Mammary epithelial cell (primary cell): ENCODE measurements at places on chromosomes 4 and X.
A peak's percentile ranks its signal among the peaks of the same experiment; 100 is the strongest.

DNA sequence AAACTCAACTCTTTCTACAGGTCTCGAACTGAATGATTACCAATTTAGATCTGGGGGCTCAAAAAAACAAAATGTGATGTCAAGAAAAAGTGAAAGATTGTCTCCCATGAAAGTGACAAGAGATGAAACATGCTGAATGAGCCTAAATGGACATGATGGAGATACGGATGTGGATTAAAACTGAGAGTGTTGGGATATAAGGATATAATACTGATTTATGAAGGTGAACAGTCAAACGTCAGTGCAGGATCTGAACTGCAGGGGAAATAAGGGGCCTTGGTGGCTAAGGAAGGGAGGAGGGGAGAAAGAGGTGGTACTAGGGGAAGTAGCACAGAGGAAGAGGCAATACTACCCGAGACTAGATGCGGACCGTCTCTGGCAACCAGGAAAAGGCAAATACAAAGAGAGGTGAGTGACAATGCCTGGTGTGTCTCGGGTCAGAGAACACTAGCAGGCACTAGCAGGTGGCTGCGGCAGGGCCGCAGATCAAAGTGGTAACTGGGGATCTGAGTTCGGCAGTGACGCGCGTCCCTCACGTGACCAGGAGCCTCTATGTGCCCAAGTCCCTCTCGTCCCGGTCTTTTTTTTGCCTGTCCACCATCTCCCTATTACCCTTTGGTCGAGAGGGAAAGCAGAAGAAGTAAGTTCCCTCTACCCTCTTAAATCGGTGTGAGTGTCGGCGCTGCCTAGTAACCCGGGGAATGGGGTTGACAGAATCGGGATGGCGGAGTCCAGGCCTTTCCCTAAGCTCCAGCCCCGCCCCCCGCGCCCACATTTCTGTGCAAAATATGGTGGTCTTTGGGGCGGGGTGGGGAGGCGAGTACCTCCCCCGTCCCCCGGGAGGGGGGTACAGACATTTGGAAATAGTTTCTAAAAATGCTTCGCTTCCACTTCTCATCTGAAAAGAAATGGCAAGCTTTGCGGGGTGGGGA, at the start of gene TCEAL1:
Gene TCEAL1 (plus strand): TSS at position 590 of the 932 bp plus-strand sequence. CDS start 942 bp downstream, outside the sequence.
- peak; percentile 16 for DNase-seq

GRCh38 chr4:12446256-12446655, 1017.6 kb upstream of the HS3ST1 start:
- DNase-seq: no peak

DNA sequence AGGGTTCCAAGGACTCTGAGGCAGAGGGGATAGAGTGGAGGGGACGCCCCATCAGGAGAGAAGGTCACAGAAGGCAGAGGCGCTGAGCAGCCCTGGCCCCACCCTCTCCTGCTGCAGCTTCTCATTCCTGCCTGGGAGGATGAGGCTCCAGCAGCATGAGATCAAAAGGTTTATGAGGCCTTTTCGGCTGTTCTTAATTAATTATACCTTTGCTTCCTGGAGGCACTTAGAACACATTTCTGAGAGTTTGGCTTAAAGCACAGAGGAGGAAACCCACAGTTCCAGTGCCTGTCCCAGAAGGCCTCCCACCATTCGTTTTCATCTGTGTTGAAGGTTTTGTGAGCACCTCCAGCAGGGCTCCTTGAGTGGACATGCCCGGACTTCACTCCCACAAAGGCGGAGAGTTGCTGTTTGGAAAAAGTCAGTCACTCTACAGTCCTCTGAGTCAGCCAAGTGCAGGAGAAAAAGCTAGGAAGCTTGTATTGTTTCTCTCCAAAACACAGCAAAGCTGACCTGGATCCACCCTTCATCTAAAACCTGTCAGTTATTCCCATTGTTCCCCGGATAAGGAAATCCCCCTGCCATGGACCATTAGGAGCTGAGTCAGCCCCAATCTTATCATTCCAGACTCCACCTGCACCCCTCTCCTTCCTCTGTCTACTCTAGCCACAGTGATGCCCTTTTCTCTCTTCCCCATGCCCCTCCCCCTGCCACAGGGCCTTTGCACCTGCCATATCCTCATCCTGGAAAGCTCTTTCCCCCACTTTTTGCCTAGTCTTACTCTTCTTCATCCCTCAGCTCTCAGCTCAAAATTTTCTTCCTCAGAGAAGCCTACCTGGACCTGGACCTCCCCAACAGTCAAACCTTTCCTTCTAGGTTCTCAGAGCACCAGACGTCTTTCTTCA, 276.8 kb downstream of the FBXW7 start:
- DNase-seq: peak; percentile 96

DNA sequence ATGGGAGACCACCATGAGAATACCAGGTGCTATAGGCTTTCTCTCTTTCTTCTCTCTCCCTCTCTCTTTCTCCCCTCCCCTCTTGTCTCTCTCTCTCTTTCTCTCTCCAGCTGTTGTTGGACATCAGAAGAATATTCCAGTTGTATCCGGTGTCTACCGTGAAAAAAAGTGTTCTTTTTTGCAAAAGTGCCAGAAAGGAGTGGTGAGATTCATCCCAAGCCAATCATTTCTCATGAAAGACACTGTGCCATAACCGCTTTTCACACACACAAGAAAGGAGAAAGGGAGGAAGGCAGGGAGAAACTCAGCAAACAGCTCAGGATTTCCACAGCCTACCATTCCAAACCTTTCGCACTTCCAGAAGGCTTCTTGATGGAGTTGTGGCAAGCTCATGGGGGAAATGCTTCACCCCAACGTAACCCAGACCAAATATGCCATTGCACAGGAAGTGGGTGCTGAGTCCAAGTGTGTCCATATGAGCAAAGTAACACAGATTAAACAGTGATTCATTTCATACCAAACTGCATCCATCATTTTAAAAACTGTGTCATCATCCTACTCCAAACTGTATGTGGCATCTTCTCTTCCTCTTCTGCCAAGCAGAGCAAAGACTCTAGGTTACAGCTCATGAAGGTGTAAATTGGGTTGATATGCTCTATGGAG, 224.0 kb downstream of the APBB2 start:
- peak; percentile 92 for DNase-seq

DNA sequence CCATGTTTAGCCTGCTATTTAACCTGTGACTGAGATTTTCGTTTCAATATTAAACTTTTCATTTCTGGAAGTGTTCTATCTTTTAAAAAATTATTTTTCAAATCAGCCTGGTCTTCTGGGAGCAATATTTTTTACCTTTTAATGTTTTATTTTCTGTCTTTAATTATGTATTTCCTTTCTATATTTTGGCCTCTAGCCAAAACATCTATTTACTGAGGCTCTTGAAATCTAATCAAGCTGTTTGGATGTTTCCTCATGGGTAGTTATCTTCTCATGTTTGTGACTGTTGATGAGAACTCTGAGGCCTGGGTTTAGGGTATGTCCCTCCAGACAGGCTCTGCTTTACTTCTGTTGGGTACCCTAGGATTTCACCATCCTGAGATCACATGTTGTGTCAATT, 10.3 kb upstream of the SLC10A4 start:
- no peak for DNase-seq

GRCh38 chrX:24759786-24760185, 66.1 kb downstream of the POLA1 start:
- DNase-seq: no peak

DNA sequence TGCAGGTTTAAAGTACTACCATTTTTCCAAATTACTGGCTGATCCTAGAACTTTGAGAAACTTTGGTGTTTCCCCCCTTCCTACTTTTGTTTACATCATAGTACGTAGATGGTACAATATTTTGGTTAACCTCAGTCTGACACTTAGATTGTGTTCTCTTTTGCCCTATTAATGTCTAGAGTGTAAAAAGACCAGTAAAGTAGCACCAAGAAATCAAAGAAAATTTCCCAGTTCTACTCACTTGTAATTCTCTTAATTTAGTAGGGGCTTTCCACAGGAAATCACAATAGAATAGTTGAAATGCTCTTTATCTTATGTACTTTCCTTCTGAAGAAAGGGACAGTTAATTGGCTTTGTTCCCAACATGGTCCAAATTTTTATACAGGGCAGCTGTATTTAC, 51.6 kb downstream of the NFKB1 start:
- no peak for DNase-seq

DNA sequence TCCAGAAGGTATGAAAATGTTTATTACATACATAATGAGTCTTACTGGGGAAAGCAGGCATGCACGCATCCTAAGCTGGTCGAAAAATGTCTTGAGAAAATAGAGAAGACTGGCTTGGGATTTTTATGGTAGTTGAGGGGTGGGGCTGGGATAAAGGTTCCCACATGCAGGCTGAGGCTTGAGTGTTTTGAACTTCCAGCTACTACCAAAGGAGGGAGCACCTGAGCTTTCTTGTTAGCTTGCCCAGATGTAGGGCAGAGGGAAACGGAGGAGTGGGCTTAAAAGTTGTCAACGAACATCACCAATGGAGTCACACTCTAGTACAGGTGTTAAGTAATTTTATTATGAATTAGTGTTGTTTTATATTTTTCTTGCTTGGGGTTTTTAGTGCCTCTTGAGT, 39.6 kb upstream of the SRPX start:
- DNase-seq: no peak

- DNase-seq: no peak
These were observed 112.4 kb upstream of the RBPJ start for GRCh38 chr4:26208237-26208994.

- no peak for DNase-seq
These were observed 22.6 kb downstream of the UVSSA start for GRCh38 chr4:1369479-1370079.

- no peak for DNase-seq
These were observed 323.1 kb downstream of the NKX6-1 start for GRCh38 chr4:84176016-84176415.

DNA sequence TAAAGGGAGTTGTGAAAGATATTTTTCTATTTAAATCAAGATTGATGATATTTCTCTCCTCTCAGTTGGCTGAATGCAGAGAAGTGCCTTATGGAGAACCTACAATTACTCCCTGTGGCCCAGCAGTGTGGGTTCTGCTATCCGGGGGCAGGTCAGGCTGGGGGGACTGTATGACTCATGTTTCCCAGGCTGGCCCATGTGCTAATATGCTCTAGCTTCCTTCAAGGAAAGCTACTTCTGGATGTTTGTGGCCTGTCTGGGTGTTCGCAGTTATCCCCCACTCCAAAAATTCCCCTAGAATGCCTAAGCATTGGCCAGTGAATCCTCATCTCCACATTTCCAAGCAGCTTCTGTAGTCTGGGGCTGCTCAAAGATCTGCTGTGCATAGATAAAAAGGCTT, 58.9 kb upstream of the SPP1 start:
- DNase-seq: no peak

GRCh38 chrX:114344756-114345349, 239.0 kb upstream of the HTR2C start:
- peak; percentile 16 for DNase-seq

DNA sequence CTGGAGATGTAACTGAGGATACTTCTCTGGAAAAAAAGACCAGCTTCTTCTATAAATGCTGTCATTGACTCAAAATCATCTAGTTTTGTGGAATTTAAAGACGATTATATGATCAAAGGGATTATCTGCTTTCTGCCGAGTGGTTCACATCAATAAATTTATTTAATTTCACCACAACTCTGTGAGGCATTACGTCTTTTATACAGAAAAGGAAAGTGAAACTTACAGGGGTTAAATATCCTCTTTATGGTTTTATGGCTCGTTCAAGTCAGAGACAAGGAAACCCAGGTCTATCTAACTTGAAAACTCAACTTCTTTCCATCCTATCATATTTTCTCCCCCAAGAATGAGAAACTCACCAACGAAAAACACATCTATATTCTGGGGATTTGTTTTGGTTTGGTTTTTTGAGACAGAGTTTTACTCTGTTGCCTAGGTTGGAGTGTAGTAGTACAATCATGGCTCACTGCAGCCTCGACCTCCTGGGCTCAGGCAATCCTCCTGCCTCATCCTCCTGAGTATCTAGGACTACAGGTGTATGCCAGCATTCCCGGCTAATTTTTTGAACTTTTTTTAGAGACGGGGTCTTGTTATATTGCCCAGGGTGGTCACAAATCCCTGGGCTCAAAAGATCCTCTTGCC, 377.9 kb upstream of the EMCN start:
- no peak for DNase-seq

DNA sequence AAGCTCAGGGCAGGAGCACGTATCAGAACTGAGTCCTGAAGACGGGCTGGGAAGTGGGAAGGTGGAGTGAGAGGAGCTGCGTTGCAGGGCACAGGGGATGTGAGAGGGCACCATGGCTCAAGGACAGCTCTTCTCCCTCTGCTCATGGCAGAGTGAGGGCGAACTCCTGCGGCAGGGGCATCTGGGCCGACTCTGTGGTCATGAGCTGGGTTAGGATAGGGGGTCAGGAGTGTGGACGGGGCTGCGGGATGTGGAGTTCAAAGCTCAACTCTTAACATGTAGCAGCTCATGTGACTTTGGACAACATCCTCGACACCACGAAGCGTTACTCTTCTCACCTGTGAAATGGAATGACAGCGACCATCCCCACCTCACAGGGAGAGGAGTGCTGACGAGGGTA, 19.4 kb upstream of the SORCS2 start:
- DNase-seq: no peak

GRCh38 chrX:17616936-17617335, 120.4 kb upstream of the SCML1 start:
- DNase-seq: no peak

DNA sequence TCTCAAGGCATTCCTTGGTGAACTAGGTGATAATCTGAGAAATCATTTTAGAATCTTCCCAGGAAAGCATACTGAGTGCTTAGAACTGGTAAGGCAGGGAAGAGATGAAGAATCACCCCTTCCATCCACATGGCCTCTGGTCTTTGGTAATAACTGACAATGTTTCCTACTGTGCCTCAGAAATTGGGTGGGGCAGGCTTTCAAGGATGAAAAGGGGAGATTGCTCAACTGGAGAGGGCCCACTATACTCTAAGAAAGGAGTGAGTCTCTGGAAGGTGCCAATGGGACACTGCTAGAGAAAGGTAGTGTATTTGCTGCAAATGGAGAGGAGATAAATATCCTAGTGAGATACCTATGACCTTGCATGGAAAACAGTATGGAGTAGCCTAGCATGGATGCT, 135.0 kb upstream of the SCML1 start:
- no peak for DNase-seq

- DNase-seq: peak; percentile 78
These were observed 120.3 kb downstream of the EFHC2 start for GRCh38 chrX:44223150-44223549.

DNA sequence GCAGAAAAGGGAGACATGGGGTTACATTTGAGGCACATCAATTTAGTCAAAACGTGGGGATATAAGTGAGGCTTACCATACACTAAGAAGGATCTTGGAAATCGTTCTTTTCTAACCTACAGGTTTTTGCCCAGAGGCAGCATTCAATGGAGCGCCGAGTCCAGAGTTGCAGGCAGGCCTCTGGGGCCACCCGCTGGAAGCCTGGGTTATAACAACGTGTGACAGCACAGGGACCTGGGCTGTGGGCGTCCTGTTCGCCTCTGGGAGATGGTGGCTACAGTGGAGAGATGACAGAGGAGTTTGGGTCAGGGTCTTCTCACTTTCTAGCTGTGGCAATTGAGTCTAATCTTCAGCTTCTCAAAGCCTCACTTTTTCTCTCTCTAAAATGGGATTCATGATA, 53.9 kb downstream of the ENPP6 start:
- peak; percentile 28 for DNase-seq

GRCh38 chr4:189771696-189772361, 168.8 kb upstream of the FRG1 start:
- DNase-seq: peak; percentile 31
